ENCODE measurements at places on chromosomes 13 and 19.
A peak's percentile ranks its signal among the peaks of the same experiment; 100 is the strongest.

DNA sequence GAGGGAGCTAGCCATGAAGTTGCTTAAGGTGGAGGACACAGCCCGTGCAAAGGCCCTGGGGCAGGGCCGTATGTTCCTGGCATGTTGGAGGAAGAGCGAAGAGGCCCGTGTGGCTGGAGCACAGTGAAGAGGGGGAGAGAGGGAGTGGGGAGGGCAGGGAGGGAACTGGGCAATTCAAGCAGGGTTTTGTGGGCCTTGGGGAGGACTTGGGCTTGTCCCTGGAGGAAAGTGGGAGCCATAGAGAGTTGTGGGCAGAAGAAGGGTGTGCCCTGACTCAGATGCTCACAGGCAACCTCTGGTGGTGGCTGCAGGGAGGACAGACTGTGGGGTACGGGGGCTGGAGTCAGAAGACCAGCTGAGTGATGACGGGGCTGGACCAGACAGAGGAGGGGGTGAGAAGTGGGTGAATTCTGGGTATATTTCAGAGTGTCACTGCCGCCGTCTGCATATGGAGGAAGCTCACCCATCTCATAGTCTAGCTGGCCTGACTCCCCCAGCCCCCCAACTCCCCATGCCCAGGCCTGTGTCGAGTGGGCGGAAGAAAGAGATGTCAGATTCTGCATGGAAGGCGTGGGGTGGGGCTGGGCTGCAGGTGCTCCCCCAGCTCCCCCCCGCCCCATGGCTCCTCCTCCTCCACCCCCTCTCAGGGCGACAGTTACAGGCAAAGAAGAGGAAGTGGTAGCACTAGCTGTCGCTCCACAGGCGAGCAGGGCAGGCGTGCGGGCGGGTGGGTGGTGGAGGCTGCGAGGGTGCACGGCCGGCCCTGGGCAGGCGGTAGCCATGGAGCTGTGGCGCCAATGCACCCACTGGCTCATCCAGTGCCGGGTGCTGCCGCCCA, at the start of gene VAV1:
TSS of gene VAV1 (plus strand) at position 681 of the 838 bp plus-strand sequence. CDS start at position 781, 100 bp downstream.
- no peak for DNase-seq

GRCh38 chr13:106656186-106656585, 88.2 kb upstream of the ARGLU1 start:
- DNase-seq = no peak

DNA sequence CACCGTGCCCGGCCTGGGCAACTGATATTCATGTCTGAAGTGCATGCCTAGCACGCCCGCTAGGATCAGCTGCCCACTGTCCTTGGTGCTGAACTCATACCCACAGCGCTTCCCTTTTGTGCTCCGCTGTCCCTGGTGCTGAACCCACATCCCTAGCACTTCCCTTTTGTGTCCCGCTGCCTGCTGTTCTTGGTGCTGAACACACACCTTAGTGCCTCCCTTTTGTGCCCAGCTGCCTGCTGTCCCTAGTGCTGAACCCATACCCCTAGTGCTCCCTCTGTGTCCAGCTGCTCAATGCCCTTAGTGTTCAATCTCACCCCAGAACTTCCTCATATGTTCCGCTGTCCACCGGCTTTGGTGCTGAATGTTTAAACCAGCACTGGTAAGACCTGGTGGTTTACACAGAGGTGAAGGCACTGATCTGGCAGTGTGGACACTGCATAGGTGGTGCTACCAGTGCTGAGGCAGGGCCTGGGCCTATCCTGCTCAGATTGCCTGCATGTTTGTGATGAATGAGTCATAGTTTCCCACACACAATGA, 26.3 kb upstream of the SIGLEC11 start:
- no peak for DNase-seq

- no peak for DNase-seq
These were observed 182.2 kb downstream of the KDM4B start for GRCh38 chr19:5150902-5151741.

DNA sequence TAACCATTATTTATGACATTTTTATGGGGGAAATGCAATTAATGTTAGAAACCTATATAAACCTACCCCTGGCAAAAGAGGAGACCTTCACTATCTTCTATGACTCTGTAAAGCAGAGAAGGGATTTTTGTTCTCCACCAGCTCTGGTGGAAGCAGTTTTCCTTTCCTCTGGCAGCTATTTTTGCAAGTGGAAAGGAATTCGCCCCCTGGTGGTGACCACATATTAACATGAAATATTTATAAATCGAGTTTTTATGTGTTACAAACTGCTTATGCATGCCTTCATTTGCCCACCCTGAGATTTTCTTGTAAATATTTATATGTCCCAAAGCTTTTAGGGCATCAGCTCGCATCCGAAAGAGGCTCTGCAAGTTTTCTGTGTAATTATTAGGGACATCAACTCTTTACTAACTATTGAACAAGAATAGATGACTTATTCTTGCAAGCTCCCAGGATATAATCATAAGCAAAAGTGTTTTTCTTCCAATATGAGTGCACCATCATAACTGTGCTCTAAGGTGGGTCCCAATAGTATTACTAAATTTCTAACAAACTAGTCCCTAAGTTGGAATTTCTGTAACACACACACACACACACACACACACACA, 62.4 kb downstream of the SERTM1 start:
- no peak for DNase-seq

- no peak for DNase-seq
These were observed 15.0 kb downstream of the BICRA start for GRCh38 chr19:47623921-47624391.

- DNase-seq = peak; percentile 17
These were observed 579.5 kb downstream of the UQCRFS1 start for GRCh38 chr19:28633319-28634018.

DNA sequence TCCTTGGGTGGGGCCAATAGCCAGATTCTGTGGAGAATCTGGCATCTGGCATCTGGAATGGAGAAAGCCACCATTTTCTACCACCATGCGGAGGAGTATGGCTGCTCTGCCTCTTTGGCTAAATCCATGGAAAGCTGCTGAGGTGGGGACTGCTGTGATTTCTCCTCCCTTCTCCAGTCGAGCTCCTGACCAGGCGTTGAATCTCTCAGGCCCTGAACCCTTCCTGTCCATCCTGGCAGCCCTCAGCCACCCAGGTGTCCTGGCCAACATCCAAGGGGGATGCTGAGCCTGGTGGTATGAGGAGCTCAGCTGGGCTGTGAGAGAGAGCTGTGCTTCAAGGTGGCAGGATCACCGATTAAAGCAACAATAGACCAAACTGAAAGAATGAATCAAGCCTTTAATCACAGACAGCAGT, 17.4 kb upstream of the SIGLEC6 start:
- DNase-seq = no peak

DNA sequence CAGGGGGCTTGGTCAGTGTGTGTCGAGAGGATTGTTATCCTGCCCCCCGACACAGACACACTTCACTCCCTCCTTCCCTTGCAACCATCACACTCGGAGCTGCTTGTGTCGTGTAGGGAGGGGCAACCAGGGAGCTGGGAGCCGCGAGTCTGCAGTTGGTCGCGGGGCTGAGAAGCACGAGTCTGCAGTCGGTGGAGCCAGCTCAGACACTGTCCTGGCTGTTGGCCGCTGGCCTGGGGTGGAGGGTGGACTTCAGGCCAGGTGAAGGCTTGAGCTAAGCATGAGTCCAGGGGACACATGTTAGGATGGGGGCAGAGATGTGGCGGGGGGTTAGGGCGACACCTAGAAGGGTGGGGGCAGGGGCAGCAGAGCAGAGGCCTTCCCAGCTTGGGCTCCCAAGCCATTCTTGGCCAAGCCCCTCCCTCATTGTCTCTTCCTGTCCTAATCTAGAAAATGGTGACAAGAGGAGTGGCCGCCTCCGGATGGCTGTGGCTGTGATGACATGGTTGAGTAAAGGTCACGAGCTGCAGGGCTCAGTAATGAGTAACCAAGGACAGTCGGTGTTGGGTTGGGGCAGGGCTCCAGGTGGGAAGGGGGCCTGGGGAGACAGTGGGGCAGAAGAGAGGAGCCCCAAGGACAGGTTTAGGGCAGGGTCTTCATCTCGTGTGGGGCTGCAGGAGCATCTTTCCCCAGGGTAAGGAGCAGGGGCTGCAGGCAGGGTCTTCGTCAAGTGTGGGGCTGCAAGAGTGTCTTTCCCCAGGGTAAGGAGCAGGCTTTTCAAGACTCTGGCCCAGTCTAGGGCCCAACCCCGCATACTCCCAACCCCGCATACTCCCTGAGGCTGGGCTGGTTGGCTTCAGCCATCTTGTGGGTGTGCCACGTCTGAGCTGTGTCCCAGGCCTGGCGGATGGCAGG, 8.6 kb downstream of the PPP5C start:
- no peak for DNase-seq

GRCh38 chr13:110716247-110716515, 2.7 kb downstream of the ING1 start:
- no peak for DNase-seq

DNA sequence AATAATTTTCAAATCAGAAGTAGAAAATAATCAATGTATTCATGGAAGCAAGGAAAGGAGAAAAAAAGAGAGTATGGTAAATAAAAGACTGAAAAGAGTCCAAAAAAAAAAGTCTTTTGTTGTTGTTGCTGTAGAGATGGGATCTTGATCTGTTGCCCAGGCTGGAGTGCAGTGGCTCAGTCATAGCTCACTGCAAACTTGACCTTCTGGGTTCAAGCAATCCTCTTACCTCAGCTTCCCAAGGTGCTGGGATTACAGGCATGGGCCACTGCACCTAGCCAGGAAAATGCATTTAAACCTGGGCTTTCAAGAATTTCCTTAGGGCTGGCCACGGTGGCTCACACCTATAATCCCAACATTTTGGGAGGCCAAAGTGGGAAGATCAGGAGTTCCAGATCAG, 7.0 kb upstream of the MAP3K10 start:
- no peak for DNase-seq

DNA sequence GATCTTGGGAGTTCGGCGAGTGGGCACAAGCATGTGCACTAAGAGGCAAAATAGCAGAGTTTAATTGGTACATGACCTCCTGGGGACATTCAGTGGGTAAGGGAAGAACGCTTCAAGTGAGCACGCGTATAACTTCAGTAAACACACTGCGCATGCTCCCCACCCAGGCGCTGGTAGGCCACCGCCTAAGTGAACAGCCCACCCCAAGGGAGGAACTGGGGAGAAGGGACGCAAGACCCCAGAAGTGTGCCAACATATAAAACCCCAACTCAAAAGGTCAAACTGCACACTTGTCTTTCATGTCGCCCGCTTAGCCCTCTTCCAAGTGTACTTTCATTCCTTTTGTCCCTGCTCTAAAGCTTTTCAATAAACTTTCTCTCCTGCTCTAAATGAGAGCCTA, 10.5 kb upstream of the NTN5 start:
- no peak for DNase-seq

- DNase-seq = no peak
These were observed 134.0 kb downstream of the COG6 start for GRCh38 chr13:39789451-39789850.

GRCh38 chr19:39498798-39499642, at the start of gene DLL3:
DLL3 (plus strand) TSS chr19:39498947; CDS start chr19:39498975, 28 bp downstream.
- no peak for DNase-seq
